ENCODE measurements at places on chromosomes 12 and 14.

DNA sequence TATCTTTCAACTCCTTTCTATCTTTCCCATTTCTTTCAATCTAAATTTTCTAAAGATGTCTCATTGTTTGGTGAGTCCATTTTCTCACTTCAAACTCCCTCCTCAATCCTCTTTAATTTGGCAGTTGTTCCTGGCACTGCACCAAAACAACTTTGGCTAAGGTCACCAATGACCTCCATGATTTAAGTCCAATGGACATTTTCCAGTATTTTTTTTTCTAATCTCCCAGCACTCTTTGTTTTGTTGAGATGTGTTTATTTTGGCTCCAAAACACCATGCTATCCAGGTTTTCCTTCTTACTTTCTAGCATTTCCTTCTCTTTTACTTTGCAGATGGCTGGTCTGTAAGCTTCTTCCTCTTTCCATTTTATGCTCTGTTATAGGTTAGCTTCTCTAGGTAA is 42.5 kb upstream of the OTOGL start:
- DNase-seq = no peak

DNA sequence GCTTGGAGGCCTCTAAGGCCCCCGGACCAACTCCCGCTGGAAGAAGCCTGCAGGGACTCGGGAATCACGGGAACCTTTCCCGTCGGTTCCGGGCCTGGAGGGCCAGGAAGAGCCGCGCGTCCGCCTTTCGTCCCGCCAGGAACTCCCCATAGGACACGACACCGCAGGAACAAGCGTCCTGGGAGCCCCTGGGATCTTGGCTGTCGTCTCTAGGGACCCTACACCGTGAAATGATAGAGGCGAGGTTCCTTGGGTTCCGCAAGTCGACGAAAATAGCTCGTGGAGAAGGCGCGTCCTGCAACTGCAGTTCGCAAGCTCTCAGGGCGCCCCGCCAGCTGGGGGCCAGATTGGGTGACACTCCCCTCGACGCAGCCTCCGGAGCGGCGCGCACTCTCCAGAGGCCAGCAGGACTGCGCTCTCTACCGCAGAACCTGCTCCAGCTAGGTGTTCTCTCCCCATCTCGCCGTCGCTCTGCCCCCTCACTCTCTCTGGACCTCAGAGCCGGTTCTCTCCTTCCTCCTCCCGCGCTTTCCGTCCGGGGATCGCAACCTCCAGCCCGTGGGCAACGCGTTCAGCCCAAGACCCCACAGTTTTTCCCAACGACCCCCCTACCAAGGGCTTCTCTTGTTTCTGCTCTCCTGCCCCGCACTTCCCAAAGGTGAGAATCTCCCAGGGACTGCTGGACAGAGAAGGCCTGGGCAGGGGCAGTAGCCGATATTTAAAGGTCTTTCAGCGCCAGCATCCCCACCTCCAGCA is 776 bp downstream of the BMP4 start:
- no peak for DNase-seq

DNA sequence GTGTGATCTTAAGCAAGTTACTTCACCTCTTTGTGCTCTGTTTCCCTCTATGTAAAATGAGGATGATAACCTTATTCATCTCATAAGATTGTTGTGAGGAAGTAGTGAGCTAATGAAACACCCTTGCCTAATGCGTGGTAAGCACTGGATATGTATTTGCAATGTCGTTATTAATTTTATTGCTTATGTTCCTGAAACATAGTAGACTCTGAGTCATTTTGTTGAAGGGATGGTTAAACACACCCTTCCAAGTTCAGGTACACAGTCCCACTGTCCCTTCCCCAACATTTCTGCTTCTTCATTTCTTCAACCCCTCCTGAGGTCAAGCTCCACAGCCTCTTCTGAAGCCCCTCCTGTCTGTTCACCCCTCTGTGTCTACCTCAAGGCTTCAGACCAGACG is 40.2 kb upstream of the FAM222A start:
- DNase-seq = no peak

GRCh38 chr12:3200032-3200617 is 122.9 kb downstream of the TSPAN9 start:
- DNase-seq = no peak

- DNase-seq = no peak
Observed at GRCh38 chr12:119431151-119431550, 96.6 kb downstream of the CCDC60 start.

- no peak for DNase-seq
Observed at GRCh38 chr12:49922349-49923034, 18.8 kb upstream of the FAIM2 start.

GRCh38 chr14:100761481-100761880 is 34.8 kb downstream of the DLK1 start:
- DNase-seq = no peak

GRCh38 chr12:2336409-2336829 is 283.6 kb downstream of the CACNA1C start:
- DNase-seq = no peak
